NCI-H2081 (cell line): ENCODE measurements at places on chromosomes 2 and 18.

- no peak for DNase-seq
Measured at GRCh38 chr2:29865512-29865911, 55.9 kb downstream of the ALK start.

DNA sequence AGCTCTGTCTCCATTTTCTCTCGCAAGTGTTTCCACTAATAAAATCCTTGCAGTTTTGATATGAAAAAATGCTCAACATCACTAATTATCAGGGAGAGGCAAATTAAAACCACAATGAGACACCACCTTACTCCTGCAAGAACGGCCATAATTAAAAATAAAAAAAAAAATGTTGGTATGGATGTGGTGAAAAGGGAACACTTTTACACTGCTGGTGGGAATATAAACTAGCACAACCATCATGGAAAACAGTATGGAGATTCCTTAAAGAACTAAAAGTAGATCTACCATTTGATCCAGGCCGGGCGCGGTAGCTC, 49.8 kb upstream of the GREB1L start:
- no peak for DNase-seq

GRCh38 chr2:160157861-160158829, 41.9 kb downstream of the ITGB6 start:
- no peak for DNase-seq

GRCh38 chr2:66481100-66481549, 46.2 kb downstream of the MEIS1 start:
- no peak for DNase-seq

GRCh38 chr18:31791817-31792579, 31.3 kb upstream of the SLC25A52 start:
- DNase-seq, result no peak

- DNase-seq, result no peak
Measured at GRCh38 chr2:86344404-86344803, 7.0 kb upstream of the REEP1 start.

- DNase-seq, result peak; percentile 80
Measured at GRCh38 chr2:190466819-190467446, 58.8 kb downstream of the MFSD6 start.

- DNase-seq, result no peak
Measured at GRCh38 chr2:174063492-174064092, 98.4 kb upstream of the SP3 start.

DNA sequence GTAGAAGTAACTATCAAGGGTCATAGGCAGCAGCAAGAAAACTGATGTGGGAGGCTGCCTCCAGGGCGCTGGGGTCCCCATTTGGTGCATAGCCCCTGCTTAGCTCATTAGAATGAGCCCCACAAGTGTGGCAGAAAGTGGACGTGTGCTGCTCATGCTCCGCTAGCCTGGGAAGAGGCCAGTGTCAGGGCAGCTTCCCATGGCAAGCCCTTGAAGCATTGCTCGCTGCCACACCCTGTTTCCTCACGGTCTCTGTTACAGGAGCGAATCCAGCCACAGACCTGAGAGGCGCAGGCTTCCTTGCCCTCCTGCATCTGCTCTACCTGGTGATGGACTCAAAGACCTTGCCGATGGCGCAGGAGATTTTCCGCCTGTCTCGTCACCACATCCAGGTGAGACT, 22.5 kb downstream of the ELMOD3 start:
- DNase-seq, result no peak

DNA sequence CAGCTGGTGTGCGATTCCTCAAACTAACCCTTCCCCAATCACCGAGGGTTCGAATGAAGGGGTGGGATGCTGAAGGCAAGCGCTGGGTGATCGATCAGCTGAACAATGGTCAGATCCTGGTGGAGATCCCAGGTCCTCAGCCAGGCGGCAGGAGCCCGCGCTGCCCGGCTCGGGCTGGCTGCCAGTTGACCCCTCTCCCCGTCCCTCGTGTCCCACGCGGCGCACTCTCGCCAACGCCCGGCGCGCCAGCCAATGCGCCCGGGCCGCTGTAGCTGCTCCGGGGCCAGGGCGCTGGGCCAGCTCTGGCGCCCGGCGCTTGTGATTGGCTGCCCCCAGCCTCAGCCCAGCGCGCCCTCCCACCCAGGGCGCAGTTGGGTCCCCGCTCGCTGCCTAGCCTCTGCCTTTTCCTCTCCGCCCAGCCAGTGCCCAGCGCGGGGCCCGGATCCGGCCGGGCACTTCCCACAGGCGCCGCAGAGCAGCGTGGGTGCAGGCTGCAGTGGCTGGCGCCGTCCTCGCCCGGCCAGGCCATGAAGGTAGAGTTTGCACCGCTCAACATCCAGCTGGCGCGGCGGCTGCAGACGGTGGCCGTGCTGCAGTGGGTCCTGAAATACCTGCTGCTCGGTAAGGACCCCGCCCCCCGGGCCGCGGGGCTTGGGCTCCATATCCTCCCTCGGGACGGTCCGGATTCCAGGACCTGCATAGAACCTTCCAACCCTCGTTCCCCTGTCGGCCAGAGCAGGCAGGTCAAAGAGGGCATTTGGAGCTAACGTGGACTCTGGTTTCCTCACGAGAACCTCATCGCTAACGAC, at the start of gene MOGAT1:
Gene MOGAT1 (plus strand): TSS at position 400 of the 809 bp plus-strand sequence. CDS start 128 bp downstream, at position 528.
- DNase-seq, result peak; percentile 60

GRCh38 chr2:29157131-29157530, 41.9 kb downstream of the CLIP4 start:
- DNase-seq, result no peak

DNA sequence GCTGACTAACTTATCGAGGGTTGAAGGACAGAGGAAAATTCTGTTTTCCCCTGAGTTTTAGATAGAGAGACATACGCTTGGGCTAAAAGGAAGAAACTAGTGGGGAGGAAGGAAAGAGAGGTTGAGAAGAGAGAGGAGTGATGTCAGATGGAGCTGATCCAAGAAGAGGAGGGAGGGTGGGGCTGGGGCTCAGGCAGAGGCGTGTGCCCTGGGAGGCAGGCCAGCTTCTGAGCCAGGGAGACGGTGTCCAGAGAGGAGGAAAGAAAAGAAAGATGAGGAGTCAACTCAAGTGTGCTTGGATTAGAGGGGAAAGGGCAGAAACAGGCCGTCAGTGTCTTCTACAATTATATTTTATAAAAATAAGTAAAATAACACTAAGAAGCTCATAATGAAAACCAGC, 56.2 kb downstream of the EMILIN2 start:
- no peak for DNase-seq

GRCh38 chr2:226451486-226451885, 348.1 kb downstream of the IRS1 start:
- DNase-seq, result no peak

- DNase-seq, result no peak
Measured at GRCh38 chr2:28470759-28471158, 25.1 kb upstream of the PLB1 start.

- DNase-seq, result no peak
Measured at GRCh38 chr18:22946217-22946616, 13.1 kb downstream of the RBBP8 start.

GRCh38 chr2:217816396-217816869, 186.4 kb downstream of the TNS1 start:
- no peak for DNase-seq

DNA sequence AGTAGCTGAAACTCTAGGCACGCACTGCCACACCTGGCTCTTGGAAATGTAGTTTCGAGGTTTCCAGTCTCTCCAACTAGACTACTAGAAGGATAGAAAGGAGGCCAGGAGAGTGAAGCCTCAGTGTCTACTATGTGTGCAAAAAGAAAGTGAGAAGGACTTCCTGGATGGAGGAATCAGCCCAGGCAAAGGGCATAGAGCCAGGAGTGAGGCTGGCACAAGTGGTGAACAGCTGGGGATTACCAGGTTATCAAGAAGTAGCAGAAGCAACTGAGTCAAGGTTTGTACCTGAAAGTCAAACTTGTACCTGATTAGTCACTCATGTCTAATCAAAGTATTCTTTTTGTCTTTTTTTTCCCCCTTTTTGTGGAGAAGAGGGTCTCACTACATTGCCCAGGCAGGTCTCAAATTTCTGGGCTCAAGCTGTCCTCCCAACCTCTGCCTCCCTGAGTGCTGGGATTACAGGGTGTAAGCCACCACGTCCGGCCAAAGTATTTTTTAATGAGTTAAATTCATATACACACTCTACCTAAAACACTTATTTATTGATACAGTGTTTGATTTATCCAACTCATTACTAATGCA, 8.7 kb upstream of the FZD5 start:
- no peak for DNase-seq

DNA sequence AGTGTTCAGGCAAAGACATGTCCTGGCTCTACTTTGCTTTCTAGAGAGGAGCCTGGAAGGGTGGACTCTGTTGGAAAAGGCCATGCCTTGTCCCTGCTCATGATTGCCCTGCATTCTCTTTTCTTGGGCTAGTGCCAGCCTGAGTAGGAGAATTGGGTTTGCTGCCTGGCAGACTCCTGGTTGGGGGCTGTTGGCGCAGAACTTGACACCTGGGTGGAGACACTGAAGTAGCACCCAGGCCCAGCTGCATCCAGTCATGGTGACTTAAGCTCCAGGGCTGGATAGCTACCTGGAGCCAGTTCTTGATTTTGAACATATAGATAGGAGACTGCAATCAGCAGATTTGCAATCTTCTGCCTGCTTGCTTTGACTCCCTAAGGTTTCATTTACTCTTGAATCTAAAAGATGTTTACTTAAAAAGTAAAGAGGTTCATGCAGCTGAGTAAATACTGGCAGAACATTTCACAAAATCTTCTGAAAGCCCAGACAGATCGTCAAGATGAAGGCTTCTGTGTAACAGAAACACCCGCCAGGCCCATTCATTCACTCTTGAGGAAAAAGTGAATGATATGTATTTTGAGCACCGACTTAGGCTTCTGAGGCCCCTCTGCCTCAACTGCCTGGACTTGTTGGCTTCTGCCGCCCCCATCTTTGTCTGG, 38.0 kb upstream of the YWHAQ start:
- DNase-seq, result peak; percentile 74

DNA sequence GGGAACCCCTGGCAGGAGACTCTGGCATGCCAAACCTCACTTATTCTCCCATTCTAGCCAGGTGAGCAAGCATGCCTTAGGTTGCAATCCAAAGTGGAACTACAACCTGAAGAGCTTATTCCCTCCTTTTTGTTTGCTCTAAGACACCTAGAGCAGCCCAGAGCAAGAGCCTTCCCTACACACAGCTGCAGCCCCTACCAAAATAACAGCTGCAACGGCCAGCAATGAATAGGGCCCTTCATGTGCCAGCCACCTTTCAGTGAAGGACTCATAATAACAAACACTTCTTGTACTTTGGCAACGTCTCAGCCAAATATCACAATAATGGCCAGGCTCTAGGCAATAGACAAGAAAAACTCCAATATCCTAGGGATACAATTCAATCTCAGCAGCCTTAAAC, 178.7 kb downstream of the ALK start:
- DNase-seq, result no peak

- no peak for DNase-seq
Measured at GRCh38 chr18:9760641-9761040, 52.5 kb downstream of the RAB31 start.

- no peak for DNase-seq
Measured at GRCh38 chr2:71787476-71788185, 334.3 kb downstream of the DYSF start.

GRCh38 chr2:177322801-177323261, 58.3 kb upstream of the NFE2L2 start:
- no peak for DNase-seq

- no peak for DNase-seq
Measured at GRCh38 chr18:37741032-37741623, 175.5 kb upstream of the CELF4 start.

DNA sequence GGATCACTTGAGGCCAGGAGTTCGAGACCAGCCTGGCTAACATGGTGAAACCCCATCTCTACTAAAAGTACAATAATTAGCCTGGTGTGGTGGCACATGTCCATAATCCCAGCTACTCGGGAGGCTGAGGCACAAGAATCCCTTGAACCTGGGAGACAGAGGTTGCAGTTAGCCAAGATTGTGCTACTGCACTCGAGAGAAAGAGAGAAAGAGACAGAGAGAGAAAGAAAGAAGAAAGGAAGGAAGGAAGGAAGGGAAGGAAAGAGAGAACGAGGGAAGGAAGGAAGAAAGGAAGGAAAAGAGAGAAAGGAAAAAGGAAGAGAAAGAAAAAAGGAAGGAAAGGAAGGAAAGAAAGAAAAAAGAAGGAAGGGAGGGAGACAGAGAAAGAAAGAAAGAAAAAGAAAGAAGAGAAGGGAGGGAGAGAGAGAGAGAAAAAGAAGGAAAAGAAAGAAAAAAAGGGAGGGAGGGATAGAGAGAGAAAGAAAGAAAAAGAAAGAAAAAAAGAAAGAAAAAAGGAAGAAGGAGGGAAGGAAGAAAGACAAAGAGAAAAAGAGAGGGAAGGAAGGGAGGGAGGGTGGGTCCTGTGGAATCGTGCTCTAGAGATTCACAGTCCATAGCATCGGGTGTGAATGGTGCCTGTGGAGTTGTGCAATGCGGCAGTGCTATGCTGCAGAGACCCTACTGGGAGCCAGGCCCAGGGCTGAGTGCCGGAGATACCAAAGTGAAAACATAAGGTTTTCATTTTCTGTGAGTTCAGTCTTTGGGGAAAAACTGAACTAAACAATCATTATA, 4.6 kb upstream of the SDC1 start:
- no peak for DNase-seq

DNA sequence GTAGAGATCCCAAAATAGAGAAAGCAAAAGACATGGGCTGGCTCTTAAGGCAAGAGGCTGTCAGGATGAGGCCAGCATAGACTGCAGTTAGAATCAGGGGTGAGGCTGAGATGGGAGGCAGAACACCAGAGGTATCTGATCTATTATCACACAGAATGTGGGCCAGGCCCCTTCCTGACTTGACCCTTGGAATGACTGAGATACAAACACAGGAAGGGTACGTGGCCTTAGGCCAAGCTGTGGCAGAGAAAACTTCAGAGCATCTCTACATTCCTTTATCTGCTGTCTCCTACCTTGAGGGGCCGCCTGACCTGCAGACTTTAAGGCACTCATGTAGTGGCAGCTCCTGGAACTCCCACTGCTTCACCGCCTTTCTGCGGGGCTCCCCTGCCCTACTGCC, 28.4 kb downstream of the TMEM17 start:
- DNase-seq, result no peak

- DNase-seq, result no peak
Measured at GRCh38 chr18:72444798-72445155, 99.4 kb downstream of the CBLN2 start.

DNA sequence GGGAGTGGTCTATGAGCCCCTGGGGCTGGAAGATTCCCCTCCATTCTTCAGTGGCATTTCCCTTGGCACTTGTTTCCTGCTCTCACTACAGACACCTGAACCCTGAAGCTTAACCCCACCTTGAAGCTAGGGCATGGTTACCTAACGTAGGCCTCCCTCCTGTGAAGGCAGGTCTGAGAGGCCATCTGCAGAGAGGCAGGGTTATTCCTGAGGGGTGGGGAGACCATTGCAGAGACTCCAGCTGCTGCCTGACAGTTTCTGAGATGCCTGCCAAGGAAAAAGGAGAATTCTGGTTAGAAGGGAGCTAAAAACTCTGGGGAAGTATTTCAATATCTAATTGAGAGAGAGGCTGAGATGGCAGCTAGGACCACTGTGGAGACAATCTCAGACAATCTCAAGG, 119.3 kb upstream of the NDUFV2 start:
- no peak for DNase-seq

DNA sequence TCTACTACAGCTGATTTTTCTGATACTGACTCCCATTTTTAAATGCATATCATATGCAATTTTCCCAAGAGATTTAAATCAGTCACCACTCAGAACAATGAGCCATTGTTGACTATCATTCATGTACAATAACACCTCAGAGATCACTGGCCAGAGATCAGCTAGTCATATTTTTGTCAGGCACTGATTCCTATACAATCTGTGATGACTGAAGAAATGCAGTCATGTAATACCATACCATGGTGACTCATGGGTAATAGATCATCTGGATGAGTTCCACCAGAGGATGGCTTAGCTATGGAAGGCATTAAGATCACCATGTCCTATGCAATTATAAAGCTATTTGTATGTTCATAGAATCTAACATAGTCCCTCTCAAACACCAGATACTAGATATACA, 285.7 kb upstream of the DCC start:
- no peak for DNase-seq
